ENCODE measurements at places on chromosomes 5 and 9.

GRCh38 chr5:176633598-176633997 is 3.1 kb downstream of the EIF4E1B start:
- DNase-seq, result no peak

DNA sequence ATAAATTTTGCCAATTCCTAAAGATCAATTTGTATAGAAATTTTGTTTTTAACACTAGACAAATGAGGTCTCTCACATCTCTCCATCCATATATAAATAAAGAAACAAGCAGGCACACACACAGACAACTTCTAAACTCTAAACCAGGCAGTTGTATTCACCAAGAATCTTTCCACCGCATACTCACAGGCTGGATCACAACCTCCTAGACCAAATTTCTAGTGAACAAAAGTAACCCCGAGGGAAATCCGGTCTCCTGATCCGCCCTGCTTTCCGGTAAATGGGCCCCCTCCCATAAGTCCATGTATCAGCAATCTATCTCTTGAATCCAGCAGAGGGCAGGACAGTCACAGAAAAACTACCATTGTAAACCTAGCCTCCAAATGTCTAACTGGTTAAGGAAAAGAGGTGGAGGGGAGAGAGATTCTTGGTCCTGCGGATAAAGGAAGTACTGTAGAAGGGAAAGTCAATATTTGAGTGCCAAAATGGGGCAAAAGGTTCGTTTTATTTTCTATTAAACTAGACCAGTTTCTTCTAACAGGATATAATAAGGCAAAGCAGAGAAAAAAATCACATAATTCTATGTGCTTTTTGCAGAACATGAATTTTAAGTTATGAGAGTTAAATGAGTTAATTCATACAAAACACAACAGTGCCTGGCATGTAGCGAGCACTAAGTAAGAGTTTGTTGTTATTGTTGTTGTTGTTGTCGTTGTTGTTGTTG is 4.8 kb upstream of the SMU1 start:
- DNase-seq, result peak; percentile 77

DNA sequence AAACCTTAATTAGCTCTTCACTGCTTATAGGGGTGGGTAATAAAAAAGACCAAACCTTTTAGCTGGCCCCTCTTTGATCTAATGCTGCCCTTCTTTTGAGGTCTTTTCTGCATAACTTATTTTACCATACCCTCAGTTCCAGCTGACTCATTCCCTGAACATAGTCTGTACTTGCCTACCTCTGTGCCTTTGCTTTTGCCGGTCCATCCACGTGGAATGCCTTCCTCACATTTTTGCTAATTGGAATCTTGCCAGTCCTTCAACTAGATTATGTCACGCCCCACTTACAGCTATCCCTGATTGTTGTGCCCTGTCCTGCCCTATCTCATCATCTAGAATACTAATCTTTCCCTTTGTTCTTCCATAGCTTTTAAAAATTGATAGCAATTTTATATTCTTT is 44.2 kb downstream of the FAF2 start:
- DNase-seq, result no peak

DNA sequence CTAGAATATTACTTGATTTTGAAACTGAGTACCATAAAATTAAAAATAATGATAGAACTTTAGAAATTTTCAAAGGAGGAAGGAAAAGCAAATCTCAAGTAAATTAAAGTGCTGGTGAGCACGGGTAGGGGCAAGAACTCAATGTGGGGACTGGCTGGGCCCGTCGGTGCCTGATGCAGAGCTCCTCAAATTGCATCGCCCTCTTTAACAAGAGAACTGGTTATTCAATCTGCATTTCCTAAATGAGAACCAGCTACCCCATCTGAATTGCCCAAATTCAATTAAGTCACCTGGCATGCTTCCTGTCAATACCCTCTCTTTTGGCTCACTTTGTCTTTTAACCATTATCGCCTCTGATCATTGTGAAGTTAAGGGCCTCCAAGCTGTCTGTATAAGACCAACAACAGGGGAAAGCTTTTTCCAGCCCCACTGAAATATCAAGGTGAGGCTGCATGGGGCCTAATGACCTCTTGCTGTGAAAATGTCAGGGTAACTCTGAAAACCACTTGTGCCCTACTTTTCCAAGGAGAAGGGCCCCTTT is 316.7 kb downstream of the SLIT3 start:
- no peak for DNase-seq

Measured in mucosa of descending colon (tissue), 3 donors.